Panc1 (cell line): ENCODE measurements at places on chromosomes 5 and 9. TPM values are rescaled to one million over a fixed set of nuclear protein-coding genes. Genes with fewer than 3 reads are reported as not detected.

PTPRD gene
- not detected for total RNA-seq

GNE gene
- total RNA-seq = 107 TPM

CCDC152 gene
- not detected for total RNA-seq

GRM6 gene
- total RNA-seq = not detected

NUTM2F gene
- not detected for total RNA-seq

NTRK2 gene
- total RNA-seq = 0.23 TPM

AIF1L gene
- 6.0 TPM for total RNA-seq

DDX4 gene
- not detected for total RNA-seq

GRCh38 chr5:154778534-154778933 lies 23.4 kb downstream of the LARP1 start:
- no peak for DNase-seq

DNA sequence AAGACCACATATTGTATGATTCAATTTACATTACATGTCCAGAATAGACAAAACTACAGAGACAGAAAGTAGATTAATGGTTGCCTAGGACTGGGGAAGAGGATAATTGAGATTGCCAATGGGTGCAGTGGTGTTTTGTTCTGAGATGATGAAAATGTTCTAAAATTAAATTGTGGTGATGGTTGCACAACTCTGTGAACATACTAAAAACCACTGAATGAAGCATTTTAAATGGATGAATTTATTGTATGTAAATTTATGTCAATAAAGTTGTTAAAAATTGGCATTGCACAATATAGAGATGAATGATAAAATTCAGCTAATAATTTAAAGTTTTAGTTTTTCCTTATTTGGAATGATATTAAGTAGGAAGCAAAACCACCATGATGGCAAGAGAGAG lies 109.5 kb upstream of the NR4A3 start:
- DNase-seq = no peak

DNA sequence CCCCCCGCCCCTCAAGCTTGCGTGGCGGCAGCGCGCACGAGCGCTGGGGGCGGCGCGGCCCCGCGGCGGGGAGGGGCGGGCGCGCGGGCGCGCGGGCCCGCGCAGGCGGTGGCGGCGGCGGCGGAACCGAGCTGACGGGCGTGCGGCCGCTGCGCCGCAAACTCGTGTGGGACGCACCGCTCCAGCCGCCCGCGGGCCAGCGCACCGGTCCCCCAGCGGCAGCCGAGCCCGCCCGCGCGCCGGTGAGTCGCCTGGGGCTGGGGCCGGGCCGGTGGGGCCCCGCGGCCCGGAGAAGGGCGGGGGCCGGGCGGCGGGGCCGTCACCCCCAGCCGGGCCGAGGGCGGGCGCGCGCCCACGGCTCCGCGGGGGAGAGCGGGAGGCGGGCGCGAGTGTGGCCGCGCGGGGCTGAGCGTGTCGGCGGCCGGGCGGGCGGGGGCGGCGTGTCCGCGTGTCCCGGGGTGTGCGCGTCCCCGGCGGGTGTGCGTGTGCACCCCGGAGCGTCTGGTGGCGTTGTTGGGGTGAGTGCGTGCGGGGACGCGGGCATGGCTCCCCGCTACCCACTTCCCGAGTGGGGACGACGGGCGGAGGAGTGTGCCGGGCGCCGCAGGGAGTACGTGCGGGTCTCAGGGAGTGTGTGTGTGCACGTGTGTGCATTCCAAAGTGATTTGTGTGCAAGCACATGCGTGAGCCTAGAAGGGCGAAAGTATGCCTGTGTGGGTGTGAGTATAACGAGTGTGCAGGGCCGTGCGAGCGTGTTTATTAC lies at the start of gene NEK6:
Gene NEK6, plus strand, starts transcription at position 106 of the 763 bp plus-strand sequence. CDS start 44,016 bp downstream, outside the sequence.
- no peak for DNase-seq

DNA sequence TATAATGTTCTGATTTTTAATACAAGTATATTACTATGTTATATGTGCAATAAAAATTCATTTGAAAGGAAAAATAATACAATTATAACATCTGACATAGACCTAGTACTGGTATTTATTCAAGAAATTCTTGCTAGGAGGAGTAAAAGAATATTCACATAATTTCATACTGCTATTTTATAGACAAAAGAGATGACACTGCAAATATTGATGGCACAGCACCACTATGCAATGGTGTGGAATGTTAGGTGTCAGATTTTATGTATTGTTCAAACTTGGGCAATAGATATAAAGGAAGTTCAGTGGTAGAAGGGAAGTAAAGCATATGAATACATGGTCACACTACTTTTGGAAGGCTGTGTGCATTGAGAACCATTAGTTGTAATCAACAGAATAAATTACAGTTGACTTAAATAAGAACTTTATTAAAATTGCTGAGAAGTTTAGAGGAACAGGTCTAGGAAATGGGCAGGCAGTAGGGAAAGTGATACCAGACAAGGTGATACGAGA lies 143.9 kb downstream of the OR2K2 start:
- no peak for DNase-seq

GRCh38 chr9:133147412-133148198 lies 16.1 kb downstream of the GBGT1 start:
- peak; percentile 52 for DNase-seq

DNA sequence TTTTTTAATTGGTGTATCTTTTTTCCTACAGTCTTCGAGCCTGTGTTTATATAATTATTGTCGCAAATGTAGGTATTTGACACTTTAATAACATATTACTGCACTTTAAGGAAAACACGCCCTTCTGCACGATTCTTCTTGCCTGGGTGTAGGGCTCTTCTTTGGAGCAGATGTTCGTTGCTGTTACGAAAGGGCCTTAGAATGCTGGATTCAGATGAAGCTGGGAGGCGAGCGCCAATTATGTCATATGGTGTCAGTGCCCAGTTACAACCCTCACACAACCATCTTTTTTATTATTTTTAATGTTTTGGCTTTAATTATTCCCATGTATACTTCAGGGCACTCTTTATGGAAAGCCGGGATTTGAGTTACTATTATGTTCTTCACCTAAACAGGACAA lies 553.0 kb downstream of the EBF1 start:
- no peak for DNase-seq

GRCh38 chr9:80701061-80701460 lies 988.3 kb downstream of the TLE1 start:
- no peak for DNase-seq

- no peak for DNase-seq
Observed at GRCh38 chr5:150143350-150144245, 12.0 kb downstream of the PDGFRB start.

- no peak for DNase-seq
Observed at GRCh38 chr5:151570512-151571269, 20.4 kb downstream of the FAT2 start.

- DNase-seq = no peak
Observed at GRCh38 chr5:39902626-39903025, 477.8 kb upstream of the DAB2 start.

DNA sequence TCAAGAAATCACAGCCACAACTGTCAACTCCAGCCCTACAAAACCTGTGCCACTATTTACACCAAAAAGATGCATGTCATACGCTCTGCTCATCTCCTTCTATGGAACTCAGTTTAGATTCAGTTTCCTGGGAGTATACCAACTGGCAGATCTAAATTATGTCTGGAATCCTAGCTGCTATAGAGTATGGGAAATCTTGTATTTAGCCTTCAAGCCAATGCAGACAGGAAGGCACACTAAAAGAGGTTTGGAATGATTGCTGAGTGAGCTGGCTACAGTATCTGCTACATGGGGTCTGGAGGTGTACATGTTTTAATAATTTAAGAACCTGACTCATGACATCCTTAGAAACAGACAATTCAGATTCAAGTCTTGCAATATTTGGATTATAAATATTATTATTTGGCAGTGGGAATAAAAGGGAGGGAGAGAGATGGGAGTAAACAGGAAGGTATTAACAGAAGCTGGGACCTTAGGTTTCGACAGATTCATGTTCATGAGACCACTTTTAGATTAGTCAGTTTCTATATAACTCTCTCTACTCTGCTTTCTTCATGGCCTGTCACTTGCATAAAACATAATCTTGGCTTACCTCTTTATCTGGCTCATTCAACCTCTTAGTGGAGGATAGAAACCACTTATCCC lies 178.8 kb upstream of the HAPLN1 start:
- DNase-seq = no peak

DNA sequence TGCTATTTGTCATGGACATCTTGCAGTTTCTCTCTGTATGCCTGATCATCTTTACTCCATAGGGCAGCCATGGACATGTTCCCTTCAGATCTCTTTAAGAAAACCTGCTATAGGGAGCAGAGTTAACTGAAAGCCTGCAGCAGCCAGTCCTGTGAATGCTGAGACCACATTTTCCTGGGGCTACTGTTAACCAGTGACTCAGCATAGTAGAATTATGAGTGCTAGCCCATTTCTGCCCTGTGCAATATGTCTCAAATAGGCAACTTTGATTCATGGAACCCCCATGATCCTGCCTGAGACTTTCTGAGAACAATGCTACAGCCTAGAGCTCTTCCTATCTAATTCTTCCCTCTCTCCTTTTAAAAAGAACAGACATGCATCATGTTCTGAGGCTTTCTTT lies 624.2 kb downstream of the CHSY3 start:
- DNase-seq = no peak

- DNase-seq = no peak
Observed at GRCh38 chr5:168786147-168786546, 207.0 kb upstream of the PANK3 start.

DNA sequence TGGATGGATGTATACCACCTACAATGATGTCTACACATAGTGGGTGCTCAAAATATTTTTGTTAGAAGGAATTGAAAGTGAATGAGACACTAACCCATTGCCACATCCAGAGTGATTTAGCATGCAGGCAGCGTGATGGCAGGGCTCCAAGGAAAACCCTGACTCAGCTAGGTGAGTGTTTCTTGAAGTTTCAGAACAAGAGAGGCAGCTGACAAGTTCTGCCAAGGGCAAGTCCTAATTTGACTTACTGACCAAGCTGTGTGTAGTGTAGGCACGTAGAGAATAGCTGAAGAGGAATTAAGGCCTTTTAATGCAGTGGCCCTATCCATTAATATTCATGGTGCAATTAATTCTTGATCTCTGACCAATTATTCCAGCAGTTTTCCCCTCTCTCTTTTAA lies 107.8 kb upstream of the ATP10B start:
- peak; percentile 17 for DNase-seq

DNA sequence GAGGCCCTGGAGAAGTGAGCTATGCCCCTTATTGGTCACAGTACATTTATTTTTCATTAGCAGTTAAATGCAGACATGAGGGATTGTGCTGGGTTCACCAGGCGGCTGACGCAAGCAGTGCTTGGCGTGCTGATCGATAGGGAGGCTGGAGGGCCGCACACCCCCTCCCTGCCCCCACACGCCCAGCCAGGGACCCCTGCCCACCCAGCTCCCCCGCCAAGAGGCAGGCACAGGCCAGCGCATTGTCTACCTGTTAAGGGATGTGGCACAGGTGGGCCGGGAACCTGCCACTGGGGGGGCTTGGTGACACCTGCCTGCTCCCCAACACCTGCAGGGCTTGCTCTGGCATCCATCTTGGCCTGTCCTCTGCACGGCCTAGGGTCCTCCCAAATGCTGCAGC lies 39.2 kb downstream of the HK3 start:
- no peak for DNase-seq

GRCh38 chr5:134075102-134075501 lies 39.4 kb upstream of the TCF7 start:
- DNase-seq = no peak

DNA sequence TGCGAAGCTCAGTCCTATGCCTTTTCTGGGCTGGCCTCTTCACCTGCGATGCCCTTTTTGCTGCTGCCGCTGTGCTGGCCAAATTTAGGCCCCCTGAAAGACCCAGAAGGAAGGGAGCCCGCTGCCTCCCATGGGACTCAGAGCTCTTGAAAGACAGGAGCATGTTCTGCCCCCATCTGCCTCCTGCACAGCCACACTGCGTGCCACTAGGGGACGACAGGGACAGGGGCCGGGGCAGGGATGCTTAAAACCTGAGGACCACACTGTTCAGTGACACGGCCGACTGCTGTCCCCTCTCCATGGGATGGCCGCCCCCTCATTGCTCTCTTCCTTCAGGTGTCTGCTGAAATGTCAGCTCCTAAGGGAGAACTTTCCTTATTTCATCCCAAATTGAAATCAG lies 132.4 kb downstream of the ADAMTS2 start:
- DNase-seq = no peak

GRCh38 chr5:167823405-167823804 lies 468.0 kb upstream of the WWC1 start:
- DNase-seq = no peak

DNA sequence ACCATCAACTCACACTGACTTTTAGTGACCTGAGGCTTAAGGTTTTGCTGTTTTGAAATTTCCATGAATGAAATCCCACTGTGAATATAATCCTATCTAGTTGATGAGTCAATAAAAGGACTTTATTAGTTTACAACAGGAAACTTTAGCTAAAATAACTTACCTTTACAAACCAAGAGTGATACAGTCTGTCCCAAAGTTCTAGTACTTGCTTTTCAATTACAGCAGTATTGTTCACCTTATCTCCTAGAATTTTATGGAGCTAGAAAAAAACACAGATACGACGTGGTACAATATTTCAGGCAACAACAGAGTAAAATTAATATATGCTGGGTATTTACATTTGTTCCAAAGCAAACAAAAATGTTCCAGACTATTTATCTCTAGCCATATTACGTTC lies 46.9 kb upstream of the CTNNAL1 start:
- DNase-seq = no peak

- no peak for DNase-seq
Observed at GRCh38 chr5:119537704-119538103, 85.4 kb downstream of the HSD17B4 start.

DNA sequence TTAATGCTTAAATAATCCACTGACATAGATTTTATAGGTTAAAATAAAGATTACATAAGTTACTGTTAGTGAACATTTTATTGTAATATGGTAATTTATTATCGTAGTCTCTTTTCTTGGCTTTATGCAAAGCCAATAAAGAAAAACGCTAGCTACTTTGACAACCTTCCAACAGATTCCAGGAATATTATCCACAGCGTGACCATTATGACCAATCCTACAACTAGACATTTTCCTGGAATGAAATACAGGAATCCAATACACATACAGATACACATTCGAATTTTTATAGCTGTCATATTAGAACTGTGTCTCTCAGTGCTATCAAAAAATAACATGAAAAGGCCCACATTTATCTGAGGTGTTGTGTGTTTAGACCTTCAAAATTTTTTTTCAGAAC lies 13.1 kb downstream of the RPS23 start:
- no peak for DNase-seq

DNA sequence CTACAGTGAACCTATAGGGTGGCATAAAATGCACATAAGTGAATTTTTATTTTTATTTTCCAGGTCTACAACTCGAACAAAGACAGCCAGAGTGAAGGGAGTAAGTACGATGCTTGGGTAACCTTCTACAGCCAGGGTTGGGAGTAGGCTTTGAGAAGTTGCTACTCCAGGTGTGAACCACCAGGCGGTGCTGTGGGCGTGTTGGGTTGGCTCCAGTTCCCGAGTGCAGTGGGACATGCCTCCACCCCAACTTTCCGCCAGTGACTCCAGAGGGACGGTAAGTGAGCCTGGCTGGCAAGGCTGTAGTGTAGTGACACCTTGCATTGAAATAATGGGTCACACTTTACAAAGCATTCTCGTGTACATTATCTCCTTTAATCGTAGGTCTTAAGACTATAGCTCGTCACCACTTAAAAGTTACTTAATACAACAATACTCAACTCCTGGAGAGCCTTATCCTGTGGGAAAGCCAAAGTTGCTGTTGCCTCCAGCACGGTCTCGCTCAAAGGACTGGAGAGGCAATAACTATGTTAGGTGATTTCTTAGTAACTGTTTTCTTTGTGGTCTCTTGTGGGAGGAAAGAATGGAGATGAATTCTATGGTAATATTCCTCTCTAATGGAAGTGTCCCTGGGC lies 244.0 kb downstream of the ARHGAP26 start:
- DNase-seq = no peak

GRCh38 chr9:126674365-126675146 lies 60.8 kb downstream of the LMX1B start:
- no peak for DNase-seq

- DNase-seq = no peak
Observed at GRCh38 chr9:86843206-86843605, 104.1 kb downstream of the GAS1 start.
